ENCODE measurements at places on chromosomes 16 and 17. TPM values are rescaled to one million over a fixed set of nuclear protein-coding genes. Genes with fewer than 3 reads are reported as not detected.

KIF18B gene
- total RNA-seq = 3.1 TPM

ATP2C2 gene
- not detected for total RNA-seq

TRPV3 gene
- not detected for total RNA-seq

KRTAP1-5 gene
- not detected for total RNA-seq

GPR179 gene
- not detected for total RNA-seq

NHLRC4 gene
- total RNA-seq = 1.0 TPM

CES5A gene
- total RNA-seq = not detected

KRT222 gene
- total RNA-seq = not detected

HSF4 gene
- 0.45 TPM for total RNA-seq

FA2H gene
- total RNA-seq = not detected

NPIPA2 gene
- total RNA-seq = 0.45 TPM

KRT24 gene
- not detected for total RNA-seq

CDH1 gene
- total RNA-seq = not detected

AIPL1 gene
- not detected for total RNA-seq

TERB1 gene
- total RNA-seq = under 0.01 TPM

KCNG4 gene
- not detected for total RNA-seq

CDK5RAP3 gene
- 58.7 TPM for total RNA-seq

CLDN6 gene
- total RNA-seq = not detected

TP53TG3C gene
- total RNA-seq = not detected

CTRB2 gene
- total RNA-seq = not detected

CES4A gene
- total RNA-seq = 0.56 TPM

Measured in endothelial cell of coronary artery (primary cell).